Stromal cell of bone marrow (primary cell): ENCODE measurements at places on chromosomes 12 and 14.

DNA sequence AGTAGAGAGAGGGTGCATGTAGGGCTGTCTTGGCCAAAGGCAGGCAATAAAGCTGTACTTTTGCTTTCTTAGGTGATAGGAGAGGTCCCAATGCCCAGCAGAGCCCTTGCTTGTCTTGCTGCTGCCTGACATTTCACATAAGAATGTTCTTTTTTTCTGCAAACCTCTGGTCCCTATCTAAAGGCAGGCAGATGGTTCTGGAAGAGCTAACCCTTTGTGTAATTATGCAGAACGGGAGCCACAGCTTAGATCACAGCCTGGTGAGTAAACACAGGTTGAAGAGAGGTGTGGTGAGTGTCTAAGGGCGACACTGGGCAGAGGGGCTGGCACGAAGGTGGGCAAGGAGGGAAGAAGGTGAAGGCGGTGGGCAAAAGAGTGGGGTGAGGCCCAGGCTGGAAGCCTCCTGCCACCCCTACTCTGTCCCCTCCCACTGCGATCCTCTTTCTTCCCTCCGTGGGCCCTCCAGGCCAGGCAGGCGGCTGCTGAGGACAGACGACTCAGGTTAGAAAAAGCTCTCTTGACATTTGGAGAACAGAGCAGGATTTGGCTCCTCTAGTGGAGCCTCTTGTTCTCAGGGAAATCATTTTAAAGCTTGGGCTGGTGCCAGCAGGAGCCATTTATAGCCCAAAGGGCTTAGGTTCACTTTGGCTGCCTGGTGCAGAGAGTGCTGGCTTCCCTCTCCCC, 42.8 kb downstream of the PRMT8 start:
- peak; percentile 5 for DNase-seq

DNA sequence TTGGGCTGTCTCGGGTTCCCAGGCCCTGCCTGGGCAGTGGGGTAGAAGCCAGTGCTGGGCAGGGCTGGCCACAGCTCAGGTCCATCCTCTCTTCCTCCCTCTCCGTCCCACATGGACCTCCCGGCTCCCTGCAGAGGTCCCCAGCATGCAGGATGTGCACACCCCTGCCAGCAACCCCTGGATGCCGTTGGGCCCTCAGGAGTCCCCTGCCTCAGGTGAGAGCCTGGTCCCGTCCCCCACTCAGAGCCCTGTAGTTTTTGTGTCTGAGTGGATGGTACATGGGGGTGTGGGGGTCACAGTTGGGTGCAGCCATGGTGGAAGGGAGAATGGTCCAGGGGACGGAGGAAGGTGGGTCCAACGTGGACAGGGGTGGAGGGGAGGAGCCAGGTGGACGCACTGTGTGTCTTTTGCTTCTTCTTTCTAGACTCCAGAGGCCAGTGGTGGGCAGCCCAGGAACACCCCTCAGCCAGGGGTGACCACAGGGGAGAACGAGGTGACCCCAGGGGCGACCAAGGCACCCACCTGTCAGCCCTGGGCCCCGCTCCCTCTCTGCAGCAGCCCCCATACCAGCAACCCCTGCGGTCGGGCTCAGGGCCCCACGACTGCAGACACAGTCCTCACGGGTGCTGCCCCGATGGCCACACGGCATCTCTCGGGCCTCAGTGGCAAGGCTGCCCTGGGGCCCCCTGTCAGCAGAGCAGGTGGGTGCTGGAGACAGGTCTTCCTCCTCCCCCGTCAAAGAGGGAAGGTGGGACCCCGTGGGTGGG, 21.7 kb downstream of the PAPLN start:
- DNase-seq = no peak

GRCh38 chr14:74141703-74142102, 56.9 kb downstream of the LIN52 start:
- DNase-seq = peak; percentile 33

GRCh38 chr14:81625343-81625742, 91.7 kb upstream of the SEL1L start:
- peak; percentile 1 for DNase-seq

GRCh38 chr12:219891-220352, 6.0 kb upstream of the SLC6A12 start:
- DNase-seq = no peak

DNA sequence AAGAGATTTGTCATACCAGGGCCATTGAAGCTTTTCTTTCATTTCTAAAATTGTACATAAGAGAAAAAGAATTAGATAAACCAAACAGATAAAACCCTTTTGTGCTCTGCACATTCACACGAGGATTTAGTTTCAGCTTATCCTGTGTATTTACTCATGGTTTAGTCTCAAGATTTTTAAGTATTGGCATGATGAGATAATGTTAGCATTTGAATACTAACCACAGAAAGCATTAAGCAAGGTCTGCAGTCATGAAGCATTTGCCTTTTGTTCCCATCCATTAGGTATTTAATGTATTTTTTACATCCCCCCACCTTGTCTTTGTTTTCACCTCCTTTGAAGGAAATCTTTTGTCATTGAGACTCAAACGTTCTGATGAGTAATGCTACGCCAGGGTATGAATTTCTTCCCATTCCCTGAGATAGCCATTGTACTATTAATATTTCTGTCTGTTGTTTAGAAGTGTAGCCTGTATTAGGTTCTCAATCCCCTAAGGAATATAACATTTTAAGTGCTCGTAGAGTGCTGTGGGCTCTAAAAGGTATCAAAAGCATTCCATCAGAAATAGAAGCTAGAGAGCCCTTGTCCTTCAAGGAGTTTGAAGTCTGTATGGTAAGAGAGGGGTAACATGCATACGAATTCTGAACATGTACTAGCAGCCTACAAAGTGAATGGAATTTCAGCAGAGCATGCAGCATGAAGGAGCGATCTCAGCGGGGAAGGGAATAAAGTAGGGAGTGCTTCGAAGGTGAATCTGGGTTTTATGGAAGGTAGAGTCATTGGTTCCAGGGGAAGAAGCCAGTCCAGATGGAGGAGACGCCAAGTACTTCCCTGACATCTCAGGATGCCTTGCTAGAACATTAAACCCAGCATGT, 22.3 kb downstream of the CRADD start:
- peak; percentile 43 for DNase-seq

- DNase-seq = no peak
These were observed 604 bp downstream of the HCFC2 start for GRCh38 chr12:104064842-104065427.

GRCh38 chr14:54208751-54209150, 188.1 kb upstream of the CDKN3 start:
- DNase-seq = no peak

DNA sequence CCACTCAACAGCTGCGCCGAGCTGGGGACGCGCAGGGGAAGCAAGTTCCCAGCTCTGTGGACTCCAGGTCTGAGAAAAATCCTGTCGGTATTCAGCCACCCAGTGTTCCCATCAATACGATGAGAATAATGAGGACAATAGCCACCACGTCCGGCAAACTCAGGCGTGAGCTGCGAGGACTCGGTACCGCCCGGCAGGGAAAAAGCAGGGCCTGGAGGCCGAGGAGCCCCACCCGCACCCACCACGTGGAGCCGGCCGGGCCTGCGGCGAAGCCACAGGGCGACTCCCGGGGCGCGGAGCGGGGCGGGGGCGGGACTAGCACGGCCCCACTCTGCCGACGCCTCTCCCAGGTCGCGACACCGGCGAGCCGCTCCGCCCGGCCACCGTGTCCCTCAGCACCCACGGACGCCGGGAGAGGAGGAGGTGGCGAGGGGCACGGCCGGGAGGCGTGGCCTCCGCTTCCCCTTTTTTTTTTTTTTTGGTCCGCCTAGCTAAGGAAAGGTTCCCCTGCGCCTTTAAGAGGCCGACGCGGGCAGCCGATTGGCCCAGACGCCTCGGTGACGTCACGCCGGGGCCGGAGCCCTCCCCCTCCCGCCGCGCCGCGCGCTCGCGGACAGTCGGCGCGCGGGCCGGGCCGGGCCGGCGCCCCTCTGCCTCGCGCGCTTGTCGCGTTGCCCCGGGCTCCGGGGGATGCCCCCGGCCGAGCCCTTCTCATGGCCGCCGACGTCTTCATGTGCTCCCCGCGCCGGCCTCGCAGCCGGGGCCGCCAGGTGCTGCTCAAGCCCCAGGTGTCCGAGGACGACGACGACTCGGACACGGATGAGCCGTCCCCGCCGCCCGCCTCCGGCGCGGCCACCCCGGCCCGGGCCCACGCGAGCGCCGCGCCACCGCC, at the start of gene MLXIP:
Gene MLXIP, plus strand, starts transcription at position 616 of the 892 bp plus-strand sequence. Its CDS starts 98 bp downstream, at position 714.
- DNase-seq = peak; percentile 85

- no peak for DNase-seq
These were observed 162.5 kb downstream of the ANKS1B start for GRCh38 chr12:99822273-99822672.

DNA sequence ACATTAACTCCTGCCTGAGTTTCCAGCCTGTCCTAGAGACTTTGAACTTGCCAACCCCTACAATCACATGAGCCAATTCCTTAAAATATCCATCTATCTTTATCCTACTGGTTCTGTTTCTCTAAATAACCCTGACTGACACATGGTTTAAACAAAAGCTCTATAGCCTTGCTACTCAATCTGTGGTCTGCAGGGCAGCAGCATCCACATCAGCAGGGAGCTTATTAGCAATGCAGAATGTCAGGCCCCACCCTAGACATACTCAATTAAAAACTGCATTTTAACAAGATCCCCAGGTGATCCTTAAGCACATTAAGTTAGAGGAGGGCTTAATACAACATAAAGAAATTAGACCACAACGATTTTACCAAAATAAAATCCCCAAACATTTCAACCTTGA, 108.3 kb upstream of the CPSF6 start:
- DNase-seq = no peak

DNA sequence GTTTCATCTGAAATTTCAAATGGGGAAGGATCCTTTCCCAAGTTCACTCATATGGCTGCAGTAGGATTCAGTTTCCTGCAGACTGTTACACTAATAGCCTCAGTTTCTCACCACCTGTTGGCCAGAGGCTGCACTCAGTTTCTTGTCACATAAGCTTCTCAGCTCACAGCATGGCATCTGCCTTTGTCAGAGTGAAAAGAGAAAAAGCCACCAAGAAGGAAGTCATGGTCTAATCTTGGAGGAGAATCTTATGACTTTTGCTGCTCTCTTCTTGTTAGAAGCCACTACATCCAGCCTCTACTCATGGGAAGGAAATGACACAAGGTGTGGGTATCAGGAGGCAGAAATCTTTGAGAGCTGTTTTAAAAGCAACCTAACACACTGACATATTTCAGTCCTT, 39.4 kb upstream of the BTG1 start:
- DNase-seq = no peak

- DNase-seq = no peak
These were observed 112.8 kb downstream of the CAPZA3 start for GRCh38 chr12:18850752-18851151.

GRCh38 chr12:107296681-107297089, 203.3 kb upstream of the CRY1 start:
- DNase-seq = no peak

GRCh38 chr14:88044776-88045446, 40.0 kb downstream of the GPR65 start:
- no peak for DNase-seq

GRCh38 chr14:73796893-73797542, 54.6 kb upstream of the PTGR2 start:
- no peak for DNase-seq

- DNase-seq = no peak
These were observed 46.7 kb downstream of the FOXN3 start for GRCh38 chr14:89370381-89370780.

- DNase-seq = no peak
These were observed 99.3 kb downstream of the SPTSSA start for GRCh38 chr14:34362641-34363251.

DNA sequence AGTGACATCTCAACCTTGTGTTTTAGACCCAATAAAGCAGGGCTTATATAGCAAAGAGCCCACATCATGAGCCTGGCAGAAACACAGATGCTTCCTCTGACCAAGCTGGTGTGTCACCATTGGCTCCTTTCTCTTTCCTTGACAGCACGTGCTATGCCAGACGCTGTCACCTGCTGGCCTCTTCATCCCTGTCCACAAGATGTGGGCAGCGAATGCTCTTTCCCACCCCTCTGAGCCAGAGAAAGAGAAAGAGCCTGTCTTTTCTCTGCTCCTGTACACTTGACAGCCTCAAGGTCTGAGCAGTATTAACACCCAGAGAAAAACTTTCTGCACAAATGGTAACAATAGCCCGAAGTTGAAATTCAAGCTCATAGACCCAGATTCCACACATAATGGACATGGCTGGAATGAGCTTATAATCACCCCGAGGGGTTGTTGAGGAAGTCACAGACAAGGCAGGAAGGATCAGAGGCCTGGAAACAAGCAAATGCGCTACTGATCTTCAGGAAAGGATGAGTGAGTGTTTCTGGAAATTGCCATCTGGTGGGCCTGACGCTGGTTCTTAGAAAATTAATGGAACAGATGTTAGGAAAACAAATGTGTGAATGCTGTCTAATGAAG, 8.9 kb downstream of the TGFB3 start:
- DNase-seq = no peak

DNA sequence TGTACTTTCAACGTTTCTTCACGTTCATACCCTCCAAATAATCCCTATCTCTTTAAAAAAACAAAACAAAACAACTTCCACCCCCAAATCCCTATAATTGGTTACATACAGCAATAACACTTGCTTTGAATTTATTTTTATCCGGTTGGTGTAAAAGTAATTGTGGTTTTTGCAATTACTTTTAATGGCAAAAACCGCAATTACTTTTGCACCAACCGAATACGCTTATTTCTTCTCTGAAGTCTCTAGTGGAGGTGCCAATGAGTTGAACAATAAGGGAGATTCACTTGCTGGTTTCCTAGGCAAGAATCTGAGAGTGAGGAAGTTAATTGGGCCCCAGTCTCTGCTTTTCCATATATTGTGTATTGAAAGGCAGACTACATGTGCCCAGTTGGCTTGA, 133.3 kb downstream of the DACT1 start:
- no peak for DNase-seq

DNA sequence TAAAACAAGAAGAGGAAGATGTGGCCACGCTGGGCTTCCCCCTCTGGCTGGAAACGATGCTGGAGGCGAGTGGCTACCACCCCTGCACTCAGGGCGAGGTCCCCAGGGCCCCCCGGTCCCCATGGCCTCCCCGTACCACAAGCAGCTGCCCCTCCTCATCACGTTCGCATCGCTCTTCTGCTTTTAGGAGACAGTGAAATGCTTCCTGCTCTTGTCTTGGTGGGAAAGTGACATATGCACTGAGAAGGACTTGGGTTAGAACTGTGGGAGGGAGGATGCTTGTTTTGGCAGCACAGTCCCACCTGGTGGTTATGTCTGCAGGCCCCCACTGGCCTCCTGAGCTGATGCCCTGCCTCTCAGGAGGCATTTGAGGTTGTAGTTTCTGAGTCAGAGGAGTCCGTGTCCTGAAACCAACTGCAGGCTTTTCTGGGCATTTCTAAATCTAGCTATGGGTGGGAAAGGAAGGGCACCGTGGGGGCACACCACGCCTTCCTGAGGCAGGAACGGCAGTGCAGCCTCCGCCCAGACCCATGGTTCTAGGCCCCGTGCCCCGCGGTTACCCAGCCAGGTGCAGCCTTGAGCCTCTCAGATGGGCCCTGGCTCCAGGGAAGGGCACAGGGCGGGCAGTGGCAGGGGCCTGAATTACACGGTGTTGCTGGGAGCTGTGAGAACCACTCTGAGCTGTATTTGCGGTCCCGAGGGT, 139.3 kb downstream of the ADGRD1 start:
- DNase-seq = no peak

GRCh38 chr12:110245369-110245772, 35.7 kb upstream of the ATP2A2 start:
- DNase-seq = no peak

- DNase-seq = no peak
These were observed 119.5 kb downstream of the PLEKHA5 start for GRCh38 chr12:19248929-19249602.

GRCh38 chr12:96513681-96514080, 24.3 kb downstream of the CFAP54 start:
- DNase-seq = no peak

GRCh38 chr12:77724367-77724957, 106.2 kb upstream of the NAV3 start:
- DNase-seq = no peak
